Cardiac fibroblast (primary cell): ENCODE measurements at places on chromosomes 1 and 21.
A peak's percentile ranks its signal among the peaks of the same experiment; 100 is the strongest.

- DNase-seq = no peak
Measured at GRCh38 chr1:28494737-28495136, 11.1 kb upstream of the RCC1 start.

DNA sequence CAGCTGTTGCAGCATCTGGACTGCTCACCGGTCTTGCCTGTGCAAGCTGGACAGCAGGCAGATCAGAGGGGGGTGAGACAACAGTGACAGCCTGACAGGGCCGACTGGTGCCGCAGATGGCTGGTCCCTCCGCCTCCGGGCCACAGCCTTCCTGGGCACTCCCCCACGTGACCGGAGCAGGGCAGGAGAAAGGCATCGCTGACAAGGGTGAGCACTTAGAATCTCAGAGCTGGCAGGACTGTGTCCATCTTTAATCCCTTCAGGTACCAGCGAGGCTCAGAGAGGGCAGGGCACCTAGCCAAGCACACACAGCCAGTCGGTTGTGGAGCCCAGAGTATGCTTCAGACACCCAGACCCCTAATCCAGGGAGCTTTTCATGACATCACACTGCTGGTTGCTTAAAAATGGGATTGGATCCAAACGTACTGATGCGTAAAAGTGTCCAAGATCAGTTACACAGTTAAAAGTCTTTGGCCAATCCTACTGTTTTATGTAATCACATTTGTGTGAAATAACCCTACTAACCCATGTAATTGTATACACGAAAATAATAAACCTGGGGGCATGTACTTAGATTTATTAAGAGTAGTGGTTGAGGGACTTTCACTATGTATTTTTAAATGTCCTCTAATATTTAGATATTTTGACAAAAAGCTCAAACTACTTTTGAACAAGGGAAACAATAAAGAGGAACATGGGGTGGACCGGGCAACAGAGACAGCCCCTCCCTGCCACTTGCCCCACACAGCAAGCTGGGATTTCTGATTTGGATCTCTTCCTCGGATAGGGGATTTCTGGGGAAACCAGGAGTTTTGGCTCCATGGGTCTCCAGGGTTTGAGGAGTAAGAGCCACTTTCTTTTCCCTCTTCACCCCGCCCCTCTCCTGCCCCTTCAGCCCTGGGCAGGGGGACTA is 758 bp upstream of the CNTN2 start:
- no peak for DNase-seq

GRCh38 chr1:14997646-14998276 is 155.8 kb upstream of the TMEM51 start:
- DNase-seq = no peak

GRCh38 chr1:117275055-117275454 is 64.3 kb upstream of the VTCN1 start:
- peak; percentile 12 for DNase-seq

DNA sequence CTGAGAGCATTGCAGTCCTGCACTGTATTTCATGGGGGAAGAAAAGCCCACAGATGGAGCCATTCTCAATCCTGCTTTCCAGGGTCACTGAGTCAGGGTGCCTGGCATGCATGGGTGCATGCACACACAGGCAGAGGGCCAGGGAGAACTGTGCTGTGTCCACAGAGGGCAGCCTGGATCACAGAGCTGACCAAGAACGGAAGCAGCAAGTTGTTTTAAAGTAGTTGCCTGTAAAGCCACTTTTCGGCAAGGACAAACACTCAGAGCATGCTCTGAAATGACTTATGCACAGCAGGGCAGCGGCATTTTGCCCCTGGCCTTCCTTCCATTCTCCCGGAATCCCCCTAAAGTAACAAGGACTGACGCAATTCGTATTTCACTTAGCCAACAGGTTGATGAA is 3.6 kb downstream of the ERG start:
- DNase-seq = peak; percentile 15

- no peak for DNase-seq
Measured at GRCh38 chr1:11571906-11572616, 82.2 kb downstream of the FBXO2 start.

DNA sequence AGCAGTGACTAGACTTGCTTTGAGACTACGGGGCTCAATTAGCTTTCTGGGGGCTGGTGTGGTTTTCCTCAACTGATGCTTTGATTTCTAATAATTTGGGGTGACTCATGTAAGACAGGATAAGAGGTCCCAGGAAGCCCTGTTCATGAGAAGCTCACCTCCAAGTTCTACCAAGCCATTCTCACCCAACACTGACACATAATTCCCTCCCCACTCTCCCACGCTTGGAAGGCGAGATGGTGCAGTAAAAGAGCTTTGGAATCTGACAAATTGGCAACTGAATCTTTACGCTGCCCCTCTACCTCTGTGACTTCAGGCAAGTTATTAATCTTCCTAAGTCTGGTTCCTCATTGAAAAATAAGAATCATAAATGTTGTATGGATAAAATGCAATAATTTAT is 299.1 kb upstream of the DUSP10 start:
- no peak for DNase-seq

- peak; percentile 67 for DNase-seq
Measured at GRCh38 chr1:3548156-3548893, 63.0 kb downstream of the MEGF6 start.

- no peak for DNase-seq
Measured at GRCh38 chr1:204680051-204680450, 5.5 kb downstream of the LRRN2 start.

DNA sequence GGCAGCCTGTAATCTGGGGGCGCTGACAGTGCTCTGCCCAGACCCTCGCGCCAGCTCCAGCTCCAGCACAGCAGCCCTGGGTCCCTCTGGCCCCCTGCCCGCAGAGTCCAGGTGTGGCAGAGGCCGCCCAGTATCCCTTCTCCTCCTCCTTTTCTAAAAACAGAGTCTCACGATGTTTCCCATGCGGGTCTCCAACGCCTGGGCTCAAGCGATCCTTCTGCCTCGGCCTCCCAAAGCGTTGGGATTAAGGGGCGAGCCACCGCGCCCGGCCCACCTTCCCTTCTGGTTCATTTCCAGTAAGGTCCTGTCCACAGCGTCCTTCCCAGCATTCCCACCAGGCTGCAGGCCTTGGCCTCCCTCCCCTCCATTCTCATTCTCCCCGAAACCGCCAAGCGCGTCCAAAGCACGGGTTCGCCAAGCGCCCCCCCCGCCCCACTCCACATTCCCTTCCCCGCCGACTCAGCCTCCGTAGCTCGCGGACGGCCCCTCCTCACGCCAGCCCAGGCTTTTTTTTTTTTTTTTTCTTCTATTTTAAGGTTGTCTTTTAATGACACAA is 2.0 kb upstream of the PCBP3 start:
- DNase-seq = no peak
